Stimulated activated CD8-positive, alpha-beta memory T cell treated with anti-CD3 and anti-CD28 coated beads, Interleukin-7, amount 100 ng/mL, for 1 hour (primary cell): ENCODE measurements at places on chromosomes 1 and 21.
A peak's percentile ranks its signal among the peaks of the same experiment; 100 is the strongest.

DNA sequence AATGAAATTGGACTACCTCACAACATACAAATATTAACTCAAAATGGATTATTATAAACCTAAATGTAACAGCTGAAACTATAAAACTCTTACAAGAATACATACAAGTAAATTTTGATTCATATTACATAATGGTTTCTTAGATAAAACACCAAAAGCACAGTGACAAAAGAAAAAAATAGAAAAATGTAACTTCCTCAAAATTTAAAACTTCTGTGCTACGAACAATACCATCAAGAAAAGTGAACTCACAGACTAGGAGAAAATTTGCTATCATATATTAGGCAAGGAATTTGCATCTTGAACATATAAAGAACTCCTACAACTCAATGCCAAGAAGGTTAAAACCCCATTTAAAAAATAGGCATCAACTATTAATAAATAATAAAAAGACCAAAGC lies 31.2 kb downstream of the ANGPTL3 start:
- DNase-seq: no peak

DNA sequence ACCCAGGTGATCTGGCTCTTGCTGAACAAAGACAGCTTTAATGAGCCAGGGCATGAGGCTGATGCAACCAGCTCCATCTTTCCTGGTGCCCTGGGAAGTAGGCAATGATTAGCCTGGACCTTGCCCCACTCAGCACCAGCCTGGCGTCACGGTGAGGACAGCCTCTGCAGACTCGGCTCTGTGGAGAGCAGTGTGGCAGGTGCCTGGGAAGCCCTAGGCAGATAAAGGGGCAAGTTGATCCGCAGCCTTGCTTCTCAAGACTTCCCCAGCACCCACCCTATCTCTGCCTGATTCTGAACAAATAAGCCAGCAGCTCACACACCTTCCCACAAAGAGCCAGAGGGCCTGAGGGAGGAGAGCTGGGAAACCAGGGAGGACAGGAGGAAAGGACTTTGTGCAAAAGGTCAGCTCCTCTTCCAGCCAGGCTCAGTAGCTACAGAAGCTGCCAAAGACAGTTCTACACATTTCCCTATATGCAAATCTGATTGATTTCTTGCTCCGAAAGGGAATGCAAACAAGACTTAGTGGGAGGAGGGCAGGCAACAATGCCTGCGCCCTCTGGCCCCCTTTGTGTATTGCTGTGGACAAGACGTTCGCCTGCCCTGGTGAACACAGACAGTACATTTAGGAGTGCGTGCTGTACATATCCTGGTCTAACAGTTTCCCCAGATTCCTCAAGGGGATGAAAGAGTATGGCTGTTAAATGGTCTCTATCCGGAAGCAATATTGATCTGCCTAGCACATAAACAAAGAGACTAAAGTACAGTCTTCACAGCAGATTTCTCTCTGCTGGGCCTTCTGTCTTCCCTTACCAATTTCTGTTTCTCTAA lies 63.8 kb downstream of the BCAR3 start:
- no peak for DNase-seq

GRCh38 chr1:86582161-86582560 lies 35.3 kb downstream of the CLCA4 start:
- DNase-seq: no peak

- no peak for DNase-seq
Measured at GRCh38 chr1:25744140-25744581, 55.8 kb upstream of the SELENON start.

DNA sequence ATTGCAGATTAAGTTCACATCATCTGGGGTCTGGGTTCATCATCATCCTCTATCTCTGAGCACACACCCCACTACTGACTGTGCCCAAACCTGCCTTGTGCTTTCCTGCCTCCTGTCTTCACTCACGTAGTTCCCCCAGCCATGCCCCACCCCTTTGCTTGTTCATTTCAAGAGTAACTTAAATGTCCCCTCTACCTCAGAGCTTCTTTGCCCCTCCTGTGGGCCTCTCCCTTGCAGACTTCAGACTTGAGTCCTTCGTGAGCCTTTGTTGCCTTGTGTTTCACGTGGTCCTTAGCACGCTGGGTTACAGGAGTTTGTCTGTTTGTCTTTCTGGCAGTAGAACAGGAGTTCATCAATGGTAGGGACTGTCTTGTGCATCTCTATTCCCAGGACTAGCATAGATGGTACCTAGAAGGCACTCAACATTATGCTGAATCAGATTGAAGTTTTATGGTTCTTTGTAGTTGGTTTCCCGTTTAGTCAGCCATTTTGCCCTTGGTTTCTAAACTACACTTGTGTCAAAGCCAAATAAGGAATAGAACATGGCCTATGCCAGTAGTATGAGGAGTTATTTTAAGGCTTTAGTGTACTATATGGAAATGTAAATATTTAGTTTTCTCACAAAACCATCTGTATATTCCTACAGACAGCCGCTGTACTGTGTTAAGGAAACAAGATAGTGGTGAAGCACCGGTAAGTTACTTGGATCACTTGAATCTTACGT lies 86.2 kb downstream of the TTC3 start:
- no peak for DNase-seq

- no peak for DNase-seq
Measured at GRCh38 chr1:234433563-234434285, 45.3 kb downstream of the TARBP1 start.

DNA sequence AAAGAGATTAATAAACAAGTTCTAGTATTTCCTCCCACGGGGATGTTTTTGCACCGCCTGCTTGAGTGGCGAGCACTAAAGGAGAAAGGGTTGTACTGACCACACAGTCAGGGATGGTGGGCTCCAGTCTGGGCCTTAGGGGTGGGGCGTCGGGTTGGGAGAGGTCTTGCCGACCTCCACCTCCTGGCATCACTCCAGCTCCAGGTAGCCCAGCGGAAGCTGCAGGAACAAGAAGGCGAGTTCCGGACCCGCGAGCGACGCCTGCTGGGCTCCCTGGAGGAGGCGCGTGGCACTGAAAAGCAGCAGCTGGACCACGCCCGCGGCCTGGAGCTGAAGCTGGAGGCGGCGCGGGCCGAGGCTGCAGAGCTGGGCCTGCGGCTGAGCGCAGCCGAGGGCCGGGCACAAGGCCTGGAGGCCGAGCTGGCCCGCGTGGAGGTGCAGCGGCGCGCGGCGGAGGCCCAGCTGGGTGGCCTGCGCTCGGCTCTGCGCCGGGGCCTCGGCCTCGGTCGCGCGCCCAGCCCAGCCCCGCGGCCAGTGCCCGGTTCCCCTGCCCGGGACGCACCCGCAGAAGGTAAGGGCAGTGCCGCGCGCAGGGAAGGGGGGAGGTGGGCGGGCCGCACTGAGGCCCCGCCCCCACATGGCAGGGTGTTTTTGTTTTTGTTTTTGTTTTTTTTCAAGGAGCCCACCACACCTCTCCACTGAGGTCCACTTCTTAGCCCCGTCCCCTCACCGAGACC lies 19.7 kb downstream of the MFAP2 start:
- DNase-seq: peak; percentile 39

GRCh38 chr1:199453723-199454122 lies 573.8 kb upstream of the NR5A2 start:
- no peak for DNase-seq

DNA sequence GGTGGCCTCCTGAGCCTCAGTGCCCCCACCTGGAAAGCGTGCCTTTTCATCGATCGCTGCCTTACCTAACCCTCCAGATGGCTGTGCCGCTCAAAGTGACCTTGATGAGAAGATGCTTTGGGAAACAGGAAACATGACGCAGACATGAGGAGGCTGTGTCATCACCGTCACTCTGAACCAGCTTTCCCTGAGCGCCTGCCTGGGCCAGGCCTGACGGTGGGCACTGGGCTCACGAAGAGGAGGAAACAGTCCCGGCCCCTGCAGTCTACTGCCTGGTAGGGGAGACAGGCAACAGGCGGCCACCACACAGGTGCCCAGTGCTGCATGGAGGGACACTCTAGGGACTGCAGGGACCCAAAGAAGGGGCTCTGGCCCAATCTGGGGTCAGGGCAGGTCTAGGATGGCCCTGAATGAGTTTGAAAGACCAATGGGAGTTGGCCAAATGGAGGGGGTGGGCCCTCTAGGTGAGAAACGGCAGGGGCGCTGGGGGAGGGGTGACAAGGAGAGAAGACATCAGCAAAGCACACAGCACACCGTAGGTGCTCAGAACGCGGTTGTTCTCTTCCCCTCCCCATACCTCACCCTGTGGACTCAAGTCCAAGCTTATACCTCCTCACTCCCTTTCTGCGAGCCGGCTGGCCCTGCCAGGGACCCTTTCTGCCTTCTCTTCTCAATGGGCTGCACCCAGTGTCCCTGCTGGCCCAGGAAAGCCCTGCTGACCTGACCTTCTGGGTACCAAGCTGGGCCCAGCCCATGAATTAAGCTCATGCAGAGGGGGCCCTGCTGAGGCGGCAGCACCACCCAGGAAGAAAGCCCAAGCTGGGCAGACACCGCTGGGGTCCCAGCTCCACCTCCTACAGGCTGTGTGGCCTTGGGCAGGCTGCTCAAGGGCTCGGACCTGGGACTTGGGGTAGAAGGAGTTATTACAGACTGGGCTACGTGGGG lies 44.9 kb downstream of the GLIS1 start:
- DNase-seq: no peak

DNA sequence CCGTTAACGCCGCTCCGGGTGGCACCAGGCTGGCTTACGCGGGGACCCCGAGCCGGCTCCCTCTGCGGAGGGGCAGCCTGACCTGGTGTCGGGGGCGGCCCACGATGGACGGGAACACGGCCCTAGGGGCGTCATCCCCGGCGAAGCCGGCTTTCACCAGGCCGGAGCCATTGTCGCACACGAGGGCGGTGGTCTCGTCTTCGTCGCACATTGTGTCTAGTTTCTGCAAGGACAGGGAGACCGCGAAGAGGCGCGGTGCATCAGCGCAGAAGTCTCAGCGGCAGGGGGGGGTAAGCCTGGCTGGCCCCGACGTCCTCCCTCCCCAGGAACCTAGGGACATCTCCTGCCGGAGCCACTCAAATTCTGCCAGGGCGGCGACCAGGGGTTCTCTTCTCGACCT lies 989 bp downstream of the ACTA1 start:
- DNase-seq: no peak

DNA sequence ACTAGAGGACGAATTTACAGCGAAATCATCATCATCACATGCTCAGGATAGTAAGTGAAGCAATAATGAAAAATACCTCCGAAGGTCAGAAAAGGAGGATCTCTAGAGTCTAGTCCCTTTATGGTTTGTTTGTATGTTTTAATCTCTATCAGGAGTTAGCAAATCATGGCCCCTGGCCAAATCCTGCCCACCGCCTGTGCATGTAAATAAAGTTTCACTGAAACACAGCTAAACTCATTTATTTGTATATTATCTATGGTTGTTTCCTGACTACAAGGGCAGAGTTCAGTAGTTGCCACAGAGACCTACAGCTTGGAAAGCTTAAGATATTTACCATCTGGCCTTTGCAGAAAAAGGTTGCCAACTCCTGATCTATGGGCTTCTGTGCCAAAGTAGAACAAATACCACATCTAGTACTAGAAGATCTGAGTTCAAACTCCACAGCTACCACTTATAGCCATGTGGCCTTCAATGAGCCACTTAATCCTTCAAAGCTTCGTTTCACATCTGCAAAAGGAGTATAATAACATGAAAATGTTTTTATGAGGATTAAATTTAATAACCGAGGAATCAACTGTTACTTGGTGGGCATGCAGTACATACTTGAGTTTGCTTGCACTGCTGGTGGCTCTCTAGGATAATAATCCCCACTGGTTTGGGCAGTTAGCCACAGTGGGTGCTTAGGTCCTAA lies 94.0 kb upstream of the KIF26B start:
- DNase-seq: no peak

GRCh38 chr21:25562660-25563059 lies 44.6 kb downstream of the MRPL39 start:
- no peak for DNase-seq

- no peak for DNase-seq
Measured at GRCh38 chr1:178986204-178986603, 39.5 kb upstream of the FAM20B start.

GRCh38 chr1:183635099-183635605 lies 431 bp downstream of the ARPC5 start:
- DNase-seq: no peak

GRCh38 chr1:61120998-61121397 lies 38.6 kb downstream of the NFIA start:
- DNase-seq: no peak

GRCh38 chr1:107965110-107965991 lies at the start of gene VAV3:
Gene VAV3 (minus strand): TSS chr1:107965180. CDS start chr1:107964869, 311 bp downstream.
- no peak for DNase-seq

GRCh38 chr1:209723756-209724693 lies 19.4 kb downstream of the HSD11B1 start:
- DNase-seq: no peak

GRCh38 chr21:35164380-35164779 lies 115.3 kb upstream of the RUNX1 start:
- DNase-seq: no peak

- DNase-seq: no peak
Measured at GRCh38 chr1:56577406-56578137, 1.8 kb downstream of the PLPP3 start.

GRCh38 chr1:205054013-205054412 lies 11.0 kb downstream of the CNTN2 start:
- no peak for DNase-seq

- no peak for DNase-seq
Measured at GRCh38 chr1:234154320-234155251, 218.7 kb upstream of the COA6 start.

- DNase-seq: no peak
Measured at GRCh38 chr1:248686815-248687214, 15.8 kb downstream of the OR14I1 start.

- DNase-seq: no peak
Measured at GRCh38 chr1:201807958-201808632, 20.9 kb upstream of the IPO9 start.

DNA sequence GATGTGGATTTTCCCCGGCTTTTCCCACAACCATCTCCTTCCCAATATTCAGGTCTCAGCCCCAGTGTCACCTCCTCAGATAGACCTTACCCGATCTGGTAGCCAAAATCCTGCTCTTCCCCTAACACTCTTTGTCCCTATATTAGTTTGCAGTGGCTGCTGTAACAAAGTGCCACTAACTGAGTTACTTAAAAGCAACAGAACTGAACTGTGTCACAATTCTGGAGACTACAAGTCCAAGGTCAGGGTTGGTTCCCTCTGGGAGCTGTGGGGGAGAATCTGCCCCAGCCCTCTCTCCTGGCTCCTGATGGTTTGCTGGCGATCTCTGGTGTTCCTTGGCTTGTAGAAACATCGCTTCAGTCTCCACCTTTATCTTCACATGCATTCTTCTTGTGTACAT lies 64.0 kb downstream of the NENF start:
- DNase-seq: no peak

GRCh38 chr1:9900142-9901043 lies 9.7 kb downstream of the CTNNBIP1 start:
- DNase-seq: no peak

GRCh38 chr1:109112056-109112651 lies 1.8 kb upstream of the ELAPOR1 start:
- DNase-seq: no peak

DNA sequence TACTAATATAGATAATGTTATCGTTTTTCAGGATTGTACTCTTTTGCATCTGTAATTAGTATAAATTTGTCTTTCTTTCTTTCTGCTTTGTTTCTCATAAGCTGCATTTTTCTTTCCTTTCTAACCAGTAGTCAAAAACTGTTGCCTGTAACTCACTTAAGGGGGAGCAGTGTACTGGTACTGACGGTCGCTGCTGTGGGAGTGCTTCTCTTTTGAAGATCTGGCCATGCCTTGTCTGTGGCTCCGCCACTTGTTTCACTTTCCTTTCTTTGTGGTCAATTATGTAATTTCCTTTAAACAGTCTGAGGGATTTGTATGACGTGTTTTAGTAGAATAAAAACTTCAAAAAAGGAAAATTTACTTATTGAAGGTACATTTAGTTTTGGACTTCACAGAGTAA lies 37.0 kb downstream of the MIA3 start:
- peak; percentile 39 for DNase-seq

- DNase-seq: no peak
Measured at GRCh38 chr1:151054971-151055547, 4.4 kb downstream of the CDC42SE1 start.
